ENCODE measurements at places on chromosomes 3 and 15.

DNA sequence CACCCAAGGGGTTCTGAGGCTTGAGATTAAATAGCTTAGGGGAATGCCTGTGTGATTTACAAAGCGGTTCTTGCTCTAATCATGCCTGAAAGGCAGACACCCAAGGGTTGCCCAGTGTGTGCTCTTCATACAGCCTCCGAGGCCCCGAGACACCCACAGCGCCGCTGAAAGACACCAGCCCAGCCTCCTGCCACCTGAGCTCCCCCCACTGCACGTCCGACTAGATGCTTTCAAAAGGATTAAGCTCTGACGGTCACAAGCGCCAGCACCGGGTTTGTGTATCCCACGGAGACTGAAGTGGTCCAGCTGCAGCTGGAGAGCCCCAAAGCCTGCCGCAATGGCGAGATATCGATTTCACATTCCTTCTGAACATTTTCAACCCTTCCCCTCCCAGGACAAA, 50.3 kb downstream of the SPATA12 start:
- no peak for DNase-seq

GRCh38 chr3:148857316-148857715, 7.8 kb upstream of the CPA3 start:
- DNase-seq: no peak

GRCh38 chr15:55118344-55118870, 78.3 kb downstream of the RSL24D1 start:
- DNase-seq: no peak

- DNase-seq: no peak
These were observed 255.8 kb downstream of the EPHA3 start for GRCh38 chr3:89363171-89363570.

GRCh38 chr3:32292085-32292796, 53.8 kb downstream of the CMTM8 start:
- DNase-seq: no peak

GRCh38 chr3:139357899-139358298, 14.1 kb downstream of the MRPS22 start:
- no peak for DNase-seq

GRCh38 chr3:187361835-187362234, 6.3 kb upstream of the RTP4 start:
- DNase-seq: no peak

GRCh38 chr3:16392717-16393116, 120.8 kb downstream of the RFTN1 start:
- no peak for DNase-seq

GRCh38 chr15:100314809-100315400, 26.9 kb downstream of the ADAMTS17 start:
- DNase-seq: peak; percentile 18

GRCh38 chr3:160296591-160296990, 71.4 kb downstream of the C3orf80 start:
- DNase-seq: no peak

- peak; percentile 71 for DNase-seq
These were observed 13.3 kb upstream of the CD47 start for GRCh38 chr3:108103886-108104797.

GRCh38 chr3:54827056-54827687, 100.7 kb downstream of the LRTM1 start:
- no peak for DNase-seq

GRCh38 chr15:28098766-28099554, at the start of gene OCA2:
Gene OCA2 (minus strand): TSS chr15:28099315. CDS start chr15:28081874, 17,441 bp downstream.
- no peak for DNase-seq

GRCh38 chr15:63244399-63244798, 33.0 kb upstream of the APH1B start:
- no peak for DNase-seq

DNA sequence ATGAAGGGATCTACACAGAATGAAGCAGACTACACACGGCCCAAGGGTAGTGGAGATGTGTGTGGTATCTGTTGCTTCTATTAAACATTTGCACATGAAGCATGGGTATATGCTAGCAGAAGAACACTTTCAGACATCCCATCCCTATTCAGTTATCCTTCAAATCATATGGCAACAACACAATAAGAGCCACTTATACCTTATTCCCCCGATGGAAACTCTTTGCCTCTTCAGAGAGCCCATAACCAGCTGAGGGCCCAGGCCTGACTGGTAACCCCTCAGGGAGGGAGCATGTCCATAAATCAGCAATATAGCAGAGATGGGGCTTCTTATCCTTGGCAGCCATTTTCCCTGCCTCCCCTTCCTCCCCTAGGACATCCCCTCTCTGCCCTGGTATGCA, 210.6 kb downstream of the FHIT start:
- no peak for DNase-seq

- DNase-seq: no peak
These were observed 90.7 kb upstream of the SLC6A6 start for GRCh38 chr3:14311729-14312128.

GRCh38 chr15:85407421-85408269, 27.2 kb downstream of the AKAP13 start:
- no peak for DNase-seq

DNA sequence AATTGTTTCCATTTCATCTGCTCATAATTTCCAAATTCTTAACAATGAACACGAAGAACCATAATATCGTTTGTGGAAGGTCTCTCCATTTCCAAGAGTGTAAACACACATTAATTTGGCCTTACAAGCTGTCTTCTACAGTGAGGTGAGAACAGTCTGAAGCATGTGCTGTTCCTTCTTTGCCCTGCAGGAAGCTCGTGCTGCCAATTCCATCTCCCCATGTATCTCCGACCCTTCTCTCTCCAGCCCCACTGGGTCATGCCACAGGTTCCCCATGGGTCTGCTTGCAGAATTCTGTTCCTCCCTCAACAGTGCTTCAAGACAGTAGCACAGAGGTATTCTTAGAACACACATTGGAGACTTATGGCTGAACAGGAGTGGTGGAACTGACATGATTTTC, 70.5 kb downstream of the CHSY1 start:
- DNase-seq: no peak

DNA sequence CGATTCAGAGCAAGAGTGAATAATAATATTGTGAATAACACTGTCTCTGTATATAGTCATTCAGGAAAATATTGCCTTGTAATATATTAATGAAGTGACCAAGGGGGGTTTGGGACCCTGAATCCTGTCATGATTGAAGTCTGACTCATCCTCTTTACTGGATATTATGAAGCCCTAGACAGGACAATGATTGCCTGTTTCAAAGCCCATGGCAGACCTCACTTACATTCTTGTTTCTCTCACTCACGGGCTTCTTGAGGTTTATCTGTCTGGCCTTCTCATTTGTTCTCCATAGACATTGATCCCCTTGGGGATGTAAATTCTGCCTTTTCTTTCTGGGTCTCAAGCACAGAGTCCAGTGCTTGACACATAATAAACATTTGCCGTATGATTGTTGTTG, 449.3 kb upstream of the THRB start:
- DNase-seq: no peak

GRCh38 chr15:77504306-77504705, 83.6 kb downstream of the HMG20A start:
- DNase-seq: no peak

DNA sequence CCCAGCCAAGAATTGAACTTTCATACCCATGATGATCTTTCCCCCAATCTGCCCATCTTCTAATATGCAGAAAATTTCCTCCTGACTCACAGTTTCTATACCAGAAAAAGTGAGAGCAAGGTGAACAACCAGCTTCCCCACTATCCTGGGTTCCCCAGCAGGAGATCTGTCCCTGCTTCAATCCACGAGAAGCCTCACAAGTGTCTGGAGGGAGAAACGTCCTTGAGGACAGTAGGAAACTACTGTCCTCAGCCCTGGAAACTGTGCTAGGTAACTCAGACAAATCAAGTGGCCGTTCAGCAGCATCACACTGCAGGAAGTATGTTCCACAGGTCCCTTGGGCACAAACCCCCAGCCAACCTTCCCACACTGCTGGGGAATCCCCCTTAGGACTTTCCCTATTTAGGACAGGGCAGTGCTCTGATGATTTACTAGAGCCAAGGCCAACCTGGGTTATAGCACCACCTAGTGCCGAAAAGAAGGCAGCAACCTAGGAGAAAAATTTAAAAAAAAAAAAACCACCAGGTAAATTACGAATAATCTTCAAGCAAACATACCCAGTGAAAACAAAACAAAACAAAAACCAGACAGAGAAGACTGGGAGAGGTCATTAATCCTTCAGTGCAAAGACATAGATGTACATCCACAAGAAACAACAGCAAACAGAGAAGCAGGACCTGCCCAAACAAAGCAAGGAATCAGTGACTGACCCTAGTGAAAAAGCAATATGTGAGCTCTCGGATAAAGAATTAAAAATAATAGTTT, 36.0 kb downstream of the MORC1 start:
- peak; percentile 48 for DNase-seq

- no peak for DNase-seq
These were observed 55.6 kb downstream of the ATP11B start for GRCh38 chr3:182848906-182849305.

DNA sequence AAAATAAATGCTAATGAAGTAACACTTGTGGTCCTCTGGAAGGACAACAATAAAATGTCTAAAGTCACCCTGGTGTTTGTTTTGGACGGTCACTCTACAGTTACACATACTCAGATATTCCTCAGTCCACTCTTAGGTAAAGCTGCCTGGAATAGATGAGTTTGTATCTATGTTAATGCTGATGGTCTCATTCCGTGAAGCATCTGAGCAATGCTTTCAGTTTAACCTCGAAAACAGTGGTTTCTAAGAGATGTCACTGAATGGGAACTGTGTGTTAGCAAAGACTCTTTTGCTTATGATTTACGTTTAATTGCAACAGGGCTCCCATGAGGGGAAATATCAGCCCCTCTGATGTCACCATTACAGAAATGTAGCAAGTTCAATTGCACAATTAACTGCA, 49.1 kb downstream of the FBN1 start:
- no peak for DNase-seq

GRCh38 chr3:34183611-34184340, 385.3 kb downstream of the PDCD6IP start:
- DNase-seq: no peak

DNA sequence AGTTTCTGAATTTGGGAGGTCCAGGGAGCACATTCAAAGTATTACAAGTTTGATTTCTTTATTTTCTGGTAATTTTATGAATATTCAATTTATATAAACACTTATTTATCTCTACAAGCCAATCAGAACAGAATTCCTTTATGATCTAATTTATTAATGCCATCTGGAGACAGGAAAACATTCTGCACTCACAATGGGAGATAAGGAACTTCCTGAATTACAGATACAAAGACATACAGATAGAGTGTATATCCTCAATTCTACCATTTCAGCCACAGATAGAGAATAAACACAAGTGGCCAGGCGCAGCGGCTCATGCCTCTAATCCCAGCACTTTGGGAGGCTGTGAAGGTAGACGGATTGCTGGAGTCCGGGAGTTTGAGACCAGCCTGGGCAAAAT, 86.0 kb downstream of the IQCH start:
- no peak for DNase-seq

DNA sequence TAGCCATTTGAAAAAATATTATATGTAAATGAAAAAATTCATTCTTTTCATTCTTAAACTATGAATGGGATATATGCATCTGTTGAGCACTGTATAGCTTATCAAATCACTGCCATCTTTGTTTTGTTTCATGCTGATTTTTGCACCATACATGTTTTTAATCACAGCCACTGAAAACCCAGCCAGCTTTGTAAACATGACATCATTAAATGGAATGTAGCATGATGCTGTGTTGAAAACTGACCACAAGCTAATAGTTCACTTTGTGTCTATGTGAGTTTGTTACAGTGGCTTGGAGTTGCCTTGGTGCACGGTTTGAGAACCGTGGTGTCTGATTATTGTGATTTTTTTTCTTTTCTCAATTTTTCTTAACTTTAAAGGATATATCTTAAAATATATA, 75.7 kb downstream of the GMPS start:
- DNase-seq: no peak

- peak; percentile 78 for DNase-seq
These were observed 2.3 kb upstream of the HAPLN3 start for GRCh38 chr15:88897456-88898194.

DNA sequence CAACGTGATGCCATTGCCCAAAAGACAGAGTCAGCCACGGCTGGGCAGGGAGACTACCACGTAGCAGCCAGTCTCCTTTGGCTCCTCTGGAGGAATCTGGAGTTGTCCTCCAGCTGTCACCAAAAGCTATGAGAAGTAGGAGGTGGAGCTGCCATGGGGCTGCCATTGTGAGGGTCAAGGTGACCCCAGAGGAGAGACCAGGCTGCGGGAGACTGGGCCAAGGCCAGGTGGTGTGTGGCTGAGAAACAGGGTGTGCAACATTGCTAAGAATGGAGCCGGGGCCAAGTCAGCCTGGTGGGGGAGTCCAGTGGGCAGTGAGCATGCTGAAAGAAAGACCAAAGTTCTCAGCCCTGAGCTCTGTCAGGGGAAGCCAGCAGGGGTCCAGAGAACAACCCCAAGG, 29.9 kb upstream of the MRPS22 start:
- no peak for DNase-seq

DNA sequence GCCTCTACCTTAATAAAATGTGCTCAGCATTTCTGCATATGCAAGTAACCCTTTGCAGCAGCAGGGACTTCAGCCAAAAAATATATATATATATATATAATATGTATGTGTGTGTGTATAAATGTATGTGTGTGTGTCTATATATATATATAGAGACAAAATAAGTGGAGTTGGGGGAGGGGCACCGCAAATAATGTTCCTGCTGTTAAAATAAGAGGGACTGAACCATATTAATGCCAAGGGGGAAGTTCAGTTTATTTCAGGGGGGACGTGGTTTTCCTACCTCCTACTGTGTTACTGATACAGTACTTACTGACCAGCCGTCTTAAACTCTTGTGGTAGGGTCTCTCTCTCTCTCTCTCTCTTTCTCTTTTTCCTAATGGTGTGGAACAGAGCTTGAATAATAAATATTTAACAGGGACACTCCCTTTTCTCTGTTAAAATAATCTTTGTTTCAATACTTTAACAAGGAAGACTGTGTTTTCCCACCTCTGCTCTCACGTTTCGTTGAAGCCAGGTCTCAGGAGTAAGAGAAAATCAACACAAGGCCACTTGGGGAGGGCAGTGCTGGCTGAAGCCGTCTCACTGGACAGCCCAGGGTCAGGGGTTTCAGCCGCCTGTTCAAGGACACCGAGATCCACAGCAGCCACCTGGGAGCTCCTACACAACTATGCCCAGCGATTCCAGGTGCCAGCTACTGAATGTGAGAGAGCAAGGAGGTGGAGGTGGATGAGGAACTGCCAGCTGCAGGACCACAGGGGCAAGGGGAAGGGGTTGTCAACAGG, 42.8 kb upstream of the ADAMTSL3 start:
- no peak for DNase-seq

- DNase-seq: no peak
These were observed 68.7 kb upstream of the ARHGEF3 start for GRCh38 chr3:56870436-56870835.

- DNase-seq: no peak
These were observed 136.1 kb downstream of the ADAMTS9 start for GRCh38 chr3:64551697-64552096.

GRCh38 chr3:184126006-184126405, 9.2 kb upstream of the EIF2B5 start:
- no peak for DNase-seq

DNA sequence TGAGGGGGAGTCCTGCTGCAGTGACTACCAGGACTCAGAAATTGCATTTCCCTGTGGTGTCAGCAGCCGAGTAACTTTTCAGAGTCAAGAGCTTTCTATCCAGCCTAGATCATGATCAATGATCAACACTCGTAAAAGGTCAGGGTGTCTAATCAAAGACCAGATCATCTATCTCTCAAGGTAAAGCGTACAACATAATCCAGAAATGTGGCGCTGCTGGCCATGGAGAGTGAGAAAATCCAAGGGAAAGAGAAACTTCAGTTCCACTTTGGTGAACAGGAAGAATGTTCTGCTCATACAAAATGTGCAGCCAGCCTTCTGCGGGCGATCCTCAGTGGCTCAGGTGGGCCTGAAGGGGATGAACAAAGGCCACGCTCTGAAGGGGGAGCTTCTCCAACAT, 1005.8 kb upstream of the NR2F2 start:
- no peak for DNase-seq

All from left lobe of liver (tissue), 2 donors.